Neural progenitor cell (in vitro differentiated cells): ENCODE measurements at places on chromosomes 13 and 19.

DNA sequence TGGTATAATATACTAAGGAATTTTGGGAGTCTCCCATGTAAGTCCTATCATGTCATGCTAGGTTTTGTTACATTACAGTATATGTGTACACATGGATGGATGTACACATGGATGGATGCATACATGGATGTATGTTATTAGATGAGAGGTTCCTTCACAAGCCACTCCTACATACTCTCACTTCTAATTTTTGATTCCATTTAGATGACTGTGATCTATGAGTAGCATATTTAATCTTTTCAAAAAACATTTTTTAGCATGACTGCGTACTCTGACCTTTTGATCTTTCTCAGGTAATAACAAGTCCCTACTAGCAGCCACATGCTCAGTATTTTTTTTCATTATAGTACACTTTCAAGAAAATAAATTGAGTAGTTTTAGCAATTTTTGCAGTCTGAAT is 441.8 kb downstream of the SLITRK1 start:
- DNase-seq, result no peak

- no peak for DNase-seq
These were observed 67.7 kb upstream of the TEX29 start for GRCh38 chr13:111252446-111253364.

GRCh38 chr19:29547361-29547960 is 21.7 kb downstream of the VSTM2B start:
- DNase-seq, result no peak

- DNase-seq, result no peak
These were observed 18.3 kb downstream of the RASA3 start for GRCh38 chr13:114114006-114114640.

GRCh38 chr13:75414036-75414827 is 67.7 kb downstream of the TBC1D4 start:
- no peak for DNase-seq

DNA sequence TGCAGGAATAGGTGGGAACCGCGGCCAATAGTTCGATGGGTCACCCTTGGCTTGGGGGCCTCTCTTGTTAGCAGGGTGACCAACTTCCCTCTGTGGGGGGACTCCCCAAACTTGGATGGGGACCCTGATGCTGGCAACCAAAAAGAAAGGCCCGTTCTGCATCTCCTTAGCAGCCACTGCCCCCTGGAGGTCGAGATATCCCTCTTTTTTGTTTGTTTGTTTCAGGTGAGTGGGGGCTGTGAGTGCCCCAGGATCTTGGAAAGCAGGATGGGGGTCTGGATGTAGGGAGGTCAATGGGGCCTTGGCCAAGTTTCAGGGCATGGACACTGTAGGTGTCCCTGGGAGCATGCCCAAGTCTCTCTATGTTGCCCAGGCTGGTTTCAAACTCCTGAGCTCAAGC is 7.7 kb upstream of the CRTC1 start:
- DNase-seq, result peak; percentile 64

GRCh38 chr19:47703301-47703700 is 9.9 kb upstream of the EHD2 start:
- DNase-seq, result no peak

GRCh38 chr19:47824396-47824795 is 2.7 kb downstream of the CRX start:
- DNase-seq, result no peak

DNA sequence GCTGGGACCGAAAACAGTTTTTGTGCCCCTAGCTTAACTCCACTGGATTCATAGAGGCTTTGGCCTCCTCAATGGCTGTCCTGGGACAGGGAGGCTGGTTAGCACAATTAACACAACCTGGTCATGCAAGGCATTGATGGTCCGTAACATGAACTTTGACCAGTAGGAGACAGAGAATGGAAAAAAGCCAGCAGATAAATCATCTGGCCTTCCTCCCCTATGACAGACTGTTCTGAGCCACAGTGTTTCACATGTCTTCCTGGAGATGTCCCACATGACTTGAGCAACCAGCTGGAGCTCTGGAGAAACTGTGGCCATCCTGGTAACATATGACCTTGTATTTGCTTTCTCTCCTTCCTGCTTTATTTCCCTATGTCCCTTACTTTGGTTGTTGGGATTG is 244.2 kb downstream of the UQCRFS1 start:
- DNase-seq, result no peak

DNA sequence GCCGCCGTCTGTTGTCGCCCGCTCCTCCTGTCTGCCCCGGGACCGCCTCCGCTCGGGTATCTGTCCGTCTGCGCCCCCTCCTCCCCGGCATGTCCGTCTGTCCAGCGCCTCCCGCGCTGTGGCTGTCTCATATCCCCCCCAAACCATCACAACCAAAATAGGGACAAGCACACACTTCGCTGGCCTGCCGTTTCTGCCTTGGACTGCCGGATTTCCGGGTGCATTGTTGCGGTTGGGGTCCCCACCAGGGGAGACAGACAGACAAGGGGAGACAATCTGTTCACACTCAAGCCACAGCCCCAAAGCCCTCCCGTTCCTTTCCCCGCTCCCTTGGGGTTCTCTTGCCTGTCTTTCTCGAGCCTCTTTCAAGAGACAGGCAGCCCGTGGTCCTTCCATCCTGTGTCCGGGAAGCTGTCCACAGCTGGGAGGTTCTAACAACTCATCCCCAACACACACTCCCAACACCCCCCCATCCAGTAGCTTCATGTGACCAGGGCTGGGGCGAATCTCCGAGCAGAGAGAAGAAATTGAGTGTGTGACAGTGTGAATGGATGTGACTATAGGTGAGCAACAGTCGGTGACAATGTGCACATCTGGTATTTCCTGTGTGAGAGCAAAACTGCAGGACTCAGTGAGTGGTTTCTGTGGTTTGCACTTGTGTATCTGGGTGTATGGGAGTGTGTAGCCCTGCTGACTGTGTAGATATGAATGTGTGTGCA is 16.5 kb upstream of the FOSB start:
- no peak for DNase-seq

GRCh38 chr13:20174656-20175405 is 14.0 kb upstream of the GJA3 start:
- no peak for DNase-seq

GRCh38 chr13:21871382-21871781 is 200.5 kb downstream of the FGF9 start:
- DNase-seq, result no peak

GRCh38 chr19:38915329-38916321 is 3.6 kb upstream of the CCER2 start:
- no peak for DNase-seq
